ENCODE measurements at places on chromosomes 2 and 18.

- no peak for DNase-seq
Observed at GRCh38 chr2:133371286-133371685, 197.0 kb downstream of the NCKAP5 start.

DNA sequence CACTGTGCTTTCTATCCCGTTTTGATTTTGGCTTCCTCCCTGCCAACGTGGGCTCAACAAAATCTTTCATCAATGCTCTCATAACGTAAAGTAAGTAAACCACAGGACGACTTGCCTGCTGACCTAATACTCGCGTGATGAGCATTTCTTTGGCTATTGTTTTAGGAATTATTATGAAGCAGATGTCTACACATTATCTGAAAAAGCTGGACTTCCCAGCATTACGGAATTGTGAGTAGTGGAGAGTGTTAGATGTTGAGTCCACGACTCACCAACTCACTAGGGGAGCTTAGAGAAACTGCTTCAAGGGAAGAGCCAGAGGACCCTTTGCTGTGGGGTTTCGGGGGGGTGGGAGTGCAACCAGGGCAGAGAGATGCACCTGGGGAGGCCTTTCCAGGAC lies 21.9 kb downstream of the HJURP start:
- no peak for DNase-seq

GRCh38 chr2:8678731-8679566 lies 2.9 kb upstream of the ID2 start:
- peak; percentile 77 for DNase-seq

- no peak for DNase-seq
Observed at GRCh38 chr2:70233926-70234325, 14.5 kb downstream of the TIA1 start.

- DNase-seq: no peak
Observed at GRCh38 chr2:111692311-111692710, 191.7 kb downstream of the ANAPC1 start.

DNA sequence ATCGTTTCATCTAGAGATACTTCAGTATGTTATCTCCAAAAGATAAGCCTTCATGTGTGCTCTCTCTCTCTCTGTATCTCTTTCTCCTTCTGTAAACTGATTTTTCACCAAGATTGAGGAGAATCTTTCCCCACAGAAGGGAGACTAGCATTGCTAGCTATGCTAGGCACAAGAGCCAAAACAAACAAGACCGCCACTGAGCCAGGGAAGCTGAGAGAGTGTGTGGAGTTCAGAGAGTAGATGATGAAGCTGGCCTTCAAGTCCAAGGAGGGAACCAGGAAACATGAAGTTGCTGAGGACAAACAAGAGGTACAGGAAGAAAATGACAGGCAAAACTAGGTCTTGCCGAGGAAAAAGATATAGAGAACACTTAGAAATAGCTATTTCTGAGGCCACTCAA lies 23.4 kb downstream of the DAPL1 start:
- no peak for DNase-seq

GRCh38 chr2:196360650-196361049 lies 189.3 kb upstream of the STK17B start:
- no peak for DNase-seq

Measured in stimulated activated CD4-positive, alpha-beta T cell treated with anti-CD3 and anti-CD28 coated beads, TNF-alpha, amount 100 ng/mL, for 48 hours (primary cell).